Adrenal gland (tissue), 19 donors: ENCODE measurements at places on chromosomes 3 and 15. TPM values are rescaled to one million over a fixed set of nuclear protein-coding genes. Genes with fewer than 3 reads are reported as not detected.

DNA sequence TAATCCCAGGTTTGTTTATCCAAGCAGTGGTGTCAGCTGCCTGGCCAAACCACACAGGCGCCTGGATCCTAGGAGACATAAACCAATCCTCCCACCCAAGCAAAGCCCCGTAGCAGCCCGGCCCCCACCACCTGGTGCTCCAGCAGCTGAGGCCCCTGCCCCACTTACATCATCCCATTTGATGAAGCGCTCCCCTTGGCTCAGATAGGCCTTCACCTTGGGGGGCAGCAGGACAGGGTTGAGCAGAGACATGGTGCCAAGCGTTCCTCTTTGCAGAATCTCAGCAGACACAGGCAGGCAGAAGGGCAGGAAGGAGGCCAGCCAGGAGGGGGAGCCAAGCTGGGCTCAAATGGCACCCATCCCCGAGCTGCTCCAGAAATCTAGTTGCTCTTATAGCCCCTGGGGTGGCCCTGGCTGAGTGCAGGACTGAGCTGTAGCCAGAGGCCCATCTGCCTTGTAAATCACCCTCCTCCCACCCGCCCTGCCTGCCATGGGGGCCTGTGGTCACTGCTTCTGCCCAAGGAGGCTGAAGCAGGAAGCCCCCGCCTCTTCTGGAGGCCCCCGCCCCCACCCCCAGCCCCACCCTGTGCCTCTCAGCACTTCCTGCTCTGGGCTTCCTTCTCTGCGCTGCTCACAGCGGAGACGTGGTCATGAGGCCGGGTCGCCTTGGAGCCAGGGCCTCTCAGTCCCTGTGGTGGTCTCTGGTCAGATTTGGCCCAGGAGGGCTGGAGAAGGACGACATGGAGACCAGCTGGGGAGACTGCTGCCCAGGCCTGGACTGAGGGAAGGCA, at the start of gene PLCB2:
Gene PLCB2 (minus strand): TSS at position 515 of the 791 bp plus-strand sequence. CDS start 263 bp downstream, at position 252.
- H3K4me3 ChIP-seq = no peak within 1 kb of the TSS
- H3K4me1 ChIP-seq = no peaks in the 10 kb centered on the region
- H3K27ac ChIP-seq = peak within 1 kb of the TSS; percentile 6

GRCh38 chr15:60395276-60396011, 2.3 kb downstream of the ANXA2 start:
- H3K27me3 ChIP-seq = no peaks in the 10 kb centered on the region
- H3K4me1 ChIP-seq = peaks cover 66% of the 10 kb centered on the region
- H3K36me3 ChIP-seq = peaks cover 11% of the 10 kb centered on the region
- H3K4me3 ChIP-seq = no peak overlapping the region
- peak overlapping the region; percentile 23 for H3K27ac ChIP-seq

- no peaks in the 10 kb centered on the region for H3K4me1 ChIP-seq
- no peak overlapping the region for H3K4me3 ChIP-seq
- H3K27ac ChIP-seq = no peak overlapping the region
- no peaks in the 10 kb centered on the region for H3K36me3 ChIP-seq
- H3K27me3 ChIP-seq = no peaks in the 10 kb centered on the region
Measured at GRCh38 chr3:189301479-189301878, 129.7 kb downstream of the TPRG1 start.

- peak; percentile 53 for DNase-seq
- no peaks in the 10 kb centered on the region for H3K27me3 ChIP-seq
- no peaks in the 10 kb centered on the region for H3K4me1 ChIP-seq
- no peak overlapping the region for H3K4me3 ChIP-seq
- no peaks in the 10 kb centered on the region for H3K36me3 ChIP-seq
Measured at GRCh38 chr3:192130534-192131132, 596.7 kb downstream of the FGF12 start.

DNA sequence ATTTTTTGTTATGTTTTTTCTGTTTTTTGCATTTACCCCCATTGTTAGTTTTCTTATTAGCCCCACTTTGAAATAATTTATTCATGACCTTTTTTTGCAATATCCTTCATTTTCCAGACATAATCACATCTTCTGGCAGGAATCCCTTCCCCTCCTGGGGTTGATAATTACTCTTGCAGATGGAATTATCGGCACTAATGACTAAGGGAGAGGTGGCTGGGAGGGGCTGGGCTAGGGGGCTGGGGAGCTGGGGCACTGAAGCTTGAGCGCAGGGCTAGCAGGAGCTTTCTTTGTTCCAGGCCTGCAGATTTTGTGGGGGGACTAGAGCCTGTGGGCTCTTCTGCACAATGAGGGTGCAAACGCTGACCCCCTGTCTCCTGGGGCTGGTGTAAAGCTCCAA, 77.8 kb downstream of the RAB11A start:
- H3K4me3 ChIP-seq = no peak overlapping the region
- no peaks in the 10 kb centered on the region for H3K36me3 ChIP-seq
- H3K27ac ChIP-seq = no peak overlapping the region
- no peak for DNase-seq

GRCh38 chr3:51729042-51729633, 22.3 kb downstream of the GRM2 start:
- H3K27me3 ChIP-seq = peaks cover 8% of the 10 kb centered on the region
- DNase-seq = no peak
- H3K36me3 ChIP-seq = no peaks in the 10 kb centered on the region

- no peaks in the 10 kb centered on the region for H3K27me3 ChIP-seq
Measured at GRCh38 chr3:145780301-145780700, 380.7 kb downstream of the PLOD2 start.

- DNase-seq = no peak
- H3K27ac ChIP-seq = no peak overlapping the region
- H3K36me3 ChIP-seq = no peaks in the 10 kb centered on the region
- no peak overlapping the region for H3K4me3 ChIP-seq
Measured at GRCh38 chr3:182533394-182533793, 259.9 kb upstream of the ATP11B start.

GRCh38 chr15:73190189-73190601, 137.9 kb downstream of the NEO1 start:
- no peak for DNase-seq
- peak overlapping the region; percentile 43 for H3K27ac ChIP-seq
- H3K36me3 ChIP-seq = no peaks in the 10 kb centered on the region
- no peaks in the 10 kb centered on the region for H3K27me3 ChIP-seq
- H3K4me1 ChIP-seq = no peaks in the 10 kb centered on the region

DNA sequence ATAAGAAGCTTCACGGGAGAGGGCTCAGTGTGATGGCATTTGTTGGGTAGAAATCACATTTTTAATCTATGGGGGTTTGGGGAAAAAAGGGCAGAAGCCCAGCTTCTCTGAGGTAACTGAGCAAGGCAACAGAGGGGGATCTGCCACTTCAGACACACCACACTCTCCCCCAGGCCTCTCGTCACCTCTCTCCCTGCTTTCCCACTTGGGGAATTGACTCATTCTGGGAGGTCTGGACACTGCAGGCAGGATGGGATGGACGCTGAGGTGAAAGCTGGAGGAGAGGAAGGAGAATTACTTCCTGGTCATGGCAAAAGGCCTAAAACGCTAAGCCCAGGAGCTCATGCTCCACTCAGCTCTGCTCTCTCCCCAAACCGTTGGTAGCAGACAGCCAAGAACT, 33.2 kb downstream of the MYO5C start:
- H3K27ac ChIP-seq = no peak overlapping the region
- H3K4me1 ChIP-seq = no peaks in the 10 kb centered on the region
- no peaks in the 10 kb centered on the region for H3K36me3 ChIP-seq
- DNase-seq = no peak
- no peaks in the 10 kb centered on the region for H3K27me3 ChIP-seq

DNA sequence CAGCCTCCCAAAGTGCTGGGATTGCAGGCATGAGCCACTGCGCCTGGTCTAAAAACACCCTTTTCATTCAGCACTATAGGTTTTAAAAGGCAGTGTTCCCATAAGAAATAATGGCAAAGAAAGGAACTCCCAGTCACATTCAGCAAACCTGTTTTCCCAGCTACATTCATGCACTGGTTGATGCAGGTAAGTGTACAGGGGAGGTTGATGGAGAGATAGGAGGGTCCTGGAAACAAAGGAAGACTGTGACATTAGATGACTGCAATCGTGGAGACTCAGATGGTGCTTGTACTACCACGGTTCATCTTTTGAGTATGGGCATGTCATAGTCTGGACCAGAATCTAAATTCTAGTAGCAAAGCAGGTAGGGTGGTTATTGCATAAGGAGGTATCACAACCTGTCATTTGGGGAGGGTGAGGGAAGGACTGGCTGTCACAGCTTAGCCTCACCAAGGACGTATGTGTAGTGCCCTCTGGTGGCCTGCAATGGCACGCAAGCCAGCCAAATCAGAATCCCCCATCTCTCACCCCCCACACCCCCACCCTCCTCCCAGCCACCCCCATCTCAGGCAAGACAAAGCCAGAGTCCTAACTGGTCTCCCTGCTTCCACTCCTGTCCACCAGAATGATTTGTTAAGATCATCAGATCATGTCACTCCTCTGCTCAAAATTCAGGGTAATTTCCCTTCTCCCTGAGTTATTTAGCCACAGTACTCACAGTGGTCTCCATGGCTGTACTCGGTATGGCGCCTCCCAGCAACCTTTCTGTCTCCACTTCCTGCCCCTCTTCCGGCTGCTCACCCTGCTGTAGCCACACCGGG, 28.8 kb upstream of the UBL7 start:
- DNase-seq = peak; percentile 31
- no peak overlapping the region for H3K27ac ChIP-seq
- H3K4me1 ChIP-seq = no peaks in the 10 kb centered on the region

GRCh38 chr3:126972866-126973265, 10.0 kb upstream of the PLXNA1 start:
- peaks cover 8% of the 10 kb centered on the region for H3K4me1 ChIP-seq
- peak overlapping the region; percentile 83 for H3K27ac ChIP-seq
- no peak overlapping the region for H3K4me3 ChIP-seq
- no peaks in the 10 kb centered on the region for H3K36me3 ChIP-seq

GRCh38 chr15:63727542-63727941, 106.2 kb downstream of the HERC1 start:
- H3K27me3 ChIP-seq = no peaks in the 10 kb centered on the region
- H3K36me3 ChIP-seq = peaks cover 49% of the 10 kb centered on the region
- H3K4me3 ChIP-seq = no peak overlapping the region
- no peak for DNase-seq
- peaks cover 7% of the 10 kb centered on the region for H3K4me1 ChIP-seq

GRCh38 chr3:195895078-195895860, 13.1 kb downstream of the TNK2 start:
- H3K4me3 ChIP-seq = peak overlapping the region; percentile 72
- peaks cover 46% of the 10 kb centered on the region for H3K4me1 ChIP-seq

DNA sequence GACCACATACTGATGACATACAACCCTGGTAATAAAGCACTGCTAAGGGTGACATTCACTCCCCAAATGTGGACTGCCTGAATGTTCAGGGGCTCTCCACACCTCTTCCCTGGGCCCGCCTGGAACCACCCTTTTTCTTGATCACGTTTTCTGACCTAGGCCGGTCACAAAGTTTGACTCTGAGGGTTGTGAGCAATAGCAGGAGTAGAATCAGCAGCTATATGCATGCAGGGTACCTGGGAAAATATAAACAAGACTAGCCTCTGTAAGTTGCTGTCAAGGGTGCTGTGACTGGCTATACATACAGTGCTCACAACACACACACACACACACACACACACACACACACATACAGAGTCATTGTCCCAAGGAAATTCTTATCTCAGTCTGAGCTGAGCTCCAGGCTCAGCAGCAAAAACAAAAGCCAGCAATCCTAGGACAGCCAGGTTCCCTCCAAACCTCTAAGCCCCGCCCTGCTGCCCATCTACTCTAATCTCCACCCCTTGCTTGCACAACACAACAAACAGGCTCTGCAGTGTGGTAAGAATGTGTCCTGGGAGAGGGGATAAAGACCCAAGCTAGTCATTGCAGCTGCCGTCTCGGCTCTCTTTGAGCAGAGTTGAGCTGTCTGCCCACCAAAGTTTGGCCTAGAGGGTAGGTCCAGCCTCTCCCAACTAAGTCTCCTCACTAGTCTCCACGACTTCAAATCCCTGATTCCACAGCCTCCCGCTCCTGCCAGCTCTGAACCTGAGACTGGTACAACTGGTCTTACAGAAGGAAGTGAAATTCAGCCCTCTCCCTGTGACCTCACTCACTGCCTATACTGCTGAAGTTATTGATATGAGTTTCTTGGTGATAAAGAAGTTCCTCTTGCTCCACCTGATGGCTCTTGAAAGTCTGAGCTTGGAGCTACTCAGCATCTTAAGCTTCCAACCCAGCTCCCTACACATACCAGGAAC, 2.2 kb downstream of the BMF start:
- H3K36me3 ChIP-seq = no peaks in the 10 kb centered on the region
- H3K4me1 ChIP-seq = peaks cover 64% of the 10 kb centered on the region
- no peaks in the 10 kb centered on the region for H3K27me3 ChIP-seq
- no peak overlapping the region for H3K4me3 ChIP-seq

DNA sequence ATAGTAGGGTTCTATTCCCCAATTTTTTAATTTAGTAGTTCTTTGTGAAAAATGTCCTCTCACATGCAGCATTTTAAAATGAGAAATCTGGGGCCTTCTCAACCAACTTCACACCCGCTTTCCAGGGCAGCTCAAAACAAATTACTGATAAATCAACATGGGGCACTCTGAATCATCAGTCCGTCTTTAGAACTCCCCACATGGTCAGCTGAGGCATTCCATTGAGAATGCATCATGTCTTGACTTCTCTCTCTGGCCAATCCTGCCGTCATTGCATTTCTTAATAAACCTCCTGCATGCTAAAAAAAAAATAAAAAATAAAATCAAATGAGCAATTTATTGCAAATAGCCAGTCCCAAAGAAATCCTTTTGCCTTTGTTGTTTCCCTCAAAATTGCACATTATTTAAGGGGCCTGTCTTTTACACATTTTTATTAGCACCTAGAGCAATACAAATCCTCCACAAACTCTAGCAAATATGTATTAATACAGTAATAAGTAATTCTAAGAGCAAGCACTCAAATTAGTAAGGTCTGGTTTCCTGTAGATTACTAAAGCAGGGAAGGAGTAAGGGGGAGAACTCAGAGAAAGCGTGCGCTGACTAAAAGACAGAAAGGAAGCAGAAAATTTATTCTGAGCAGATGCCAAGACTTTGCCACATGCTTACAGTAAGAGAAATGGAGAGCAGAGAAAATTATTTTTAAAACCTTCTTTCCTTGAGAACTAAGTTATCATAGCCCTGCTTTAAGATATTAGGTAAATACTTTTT, 175.7 kb downstream of the TNIK start:
- H3K4me1 ChIP-seq = peaks cover 20% of the 10 kb centered on the region
- DNase-seq = peak; percentile 37
- H3K27ac ChIP-seq = peak overlapping the region; percentile 20
- no peak overlapping the region for H3K4me3 ChIP-seq
- H3K27me3 ChIP-seq = no peaks in the 10 kb centered on the region

Gene GOLGA8N
- polyA plus RNA-seq = 9.3 TPM

Gene RSRC1
- polyA plus RNA-seq = 45.5 TPM

Gene BFSP2
- not detected for polyA plus RNA-seq

Gene CPNE4
- polyA plus RNA-seq = 0.64 TPM

Gene CYP1A2
- polyA plus RNA-seq = not detected

Gene EOMES
- polyA plus RNA-seq = 0.16 TPM

Gene KLHDC8B
- 226 TPM for polyA plus RNA-seq
